ENCODE measurements at places on chromosomes 11 and 22.
A peak's percentile ranks its signal among the peaks of the same experiment; 100 is the strongest.

DNA sequence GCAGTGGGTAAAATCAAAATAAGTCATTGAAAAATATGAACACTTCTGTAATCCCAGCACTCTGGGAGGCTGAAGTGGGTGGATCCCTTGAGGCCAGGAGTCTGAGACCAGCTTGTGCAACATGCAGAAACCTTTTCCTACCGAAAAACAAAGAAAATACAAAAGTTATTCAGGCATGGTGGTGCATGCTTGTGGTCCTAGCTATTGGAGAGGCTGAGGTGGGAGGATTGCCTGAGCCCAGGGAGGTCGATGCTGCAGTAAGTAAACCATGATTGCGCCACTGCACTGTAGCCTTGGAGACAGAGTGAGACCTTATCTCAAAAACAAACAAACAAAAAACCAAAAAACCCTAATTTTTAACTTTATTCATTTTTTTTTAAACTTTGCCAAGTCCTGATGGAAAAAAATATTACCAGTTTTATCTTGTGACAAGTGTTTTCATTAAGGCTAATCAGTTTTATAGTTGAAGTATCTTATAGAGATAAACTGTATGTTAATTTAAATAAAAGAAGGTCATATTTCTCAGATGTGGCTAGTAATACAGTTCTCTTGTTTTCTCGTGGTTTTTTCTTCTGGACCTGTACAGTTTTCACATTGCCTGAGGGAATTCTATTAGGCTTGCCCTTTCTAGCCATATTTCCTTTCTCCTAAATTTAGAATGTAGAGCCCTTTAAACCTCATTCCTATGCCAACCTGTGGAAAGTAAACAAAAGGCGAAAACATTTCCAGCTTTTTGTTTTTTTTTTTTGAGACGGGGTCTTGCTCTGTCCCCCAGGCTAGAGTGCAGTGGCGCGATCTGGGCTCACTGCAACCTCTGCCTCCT lies 9.4 kb downstream of the HIPK3 start:
- DNase-seq: peak; percentile 25

- peak; percentile 73 for DNase-seq
These were observed 1.4 kb downstream of the DTX4 start for GRCh38 chr11:59173080-59173963.

DNA sequence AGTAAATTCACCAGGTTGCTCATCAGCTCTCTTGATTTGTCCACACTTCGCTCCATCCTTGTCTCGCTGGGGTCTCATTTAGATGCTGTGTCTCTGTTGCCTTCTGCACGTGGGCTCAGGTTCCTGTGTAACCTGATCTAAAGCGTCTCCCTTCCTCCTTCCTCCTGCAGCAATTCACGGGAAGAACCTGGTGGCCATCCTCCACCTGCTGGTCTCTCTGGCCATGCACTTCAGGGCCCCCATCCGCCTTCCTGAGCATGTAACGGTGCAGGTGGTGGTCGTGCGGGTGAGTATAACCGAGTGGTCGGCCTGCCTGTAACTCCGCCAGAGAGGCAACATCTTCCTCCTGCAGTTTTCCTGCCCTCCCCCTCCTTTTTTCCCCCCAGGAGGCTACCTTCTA lies 48.0 kb upstream of the PARVG start:
- no peak for DNase-seq

GRCh38 chr22:45237065-45237990 lies 3.4 kb downstream of the KIAA0930 start:
- no peak for DNase-seq

DNA sequence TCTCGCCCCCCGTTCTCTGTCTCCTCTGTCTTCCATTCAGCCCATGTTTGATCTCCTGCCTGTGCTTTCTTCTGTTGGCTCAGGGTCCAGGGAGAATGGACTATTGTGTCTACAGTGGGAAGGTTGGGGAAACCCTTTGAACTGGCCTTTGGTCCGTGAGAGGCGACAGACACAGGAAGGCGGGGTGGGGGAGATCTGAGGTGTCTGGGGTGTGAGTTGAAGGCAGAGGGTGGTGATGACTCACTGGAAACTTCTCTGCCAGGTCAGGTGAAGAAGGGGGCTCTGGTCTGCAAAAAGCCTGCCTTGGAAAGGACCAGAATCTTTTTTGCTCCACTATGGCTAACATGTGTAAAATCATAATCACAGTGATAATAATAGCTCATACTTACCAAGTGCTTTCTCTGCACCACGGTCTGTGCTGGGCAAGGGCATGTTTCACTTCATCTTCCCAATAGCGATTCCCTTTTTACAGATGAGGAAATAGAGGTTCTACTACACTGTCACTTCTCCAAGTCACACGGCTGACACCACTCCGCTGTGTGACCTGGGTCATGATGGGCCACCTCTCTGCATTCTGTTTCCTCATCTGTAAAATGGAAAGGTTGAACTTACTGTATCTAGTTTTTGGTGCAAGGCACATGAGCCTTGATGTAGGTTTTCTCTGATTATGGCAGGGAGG lies 99.8 kb upstream of the ALX4 start:
- DNase-seq: peak; percentile 36

Data from inflammatory macrophage treated with lipopolysaccharide for 1 hour (primary cell).